ENCODE measurements at places on chromosomes 13 and 19. TPM values are rescaled to one million over a fixed set of nuclear protein-coding genes. Genes with fewer than 3 reads are reported as not detected.
A peak's percentile ranks its signal among the peaks of the same experiment; 100 is the strongest.

GRCh38 chr19:42658076-42658475, 63.4 kb upstream of the CEACAM8 start:
- no peak for DNase-seq

DNA sequence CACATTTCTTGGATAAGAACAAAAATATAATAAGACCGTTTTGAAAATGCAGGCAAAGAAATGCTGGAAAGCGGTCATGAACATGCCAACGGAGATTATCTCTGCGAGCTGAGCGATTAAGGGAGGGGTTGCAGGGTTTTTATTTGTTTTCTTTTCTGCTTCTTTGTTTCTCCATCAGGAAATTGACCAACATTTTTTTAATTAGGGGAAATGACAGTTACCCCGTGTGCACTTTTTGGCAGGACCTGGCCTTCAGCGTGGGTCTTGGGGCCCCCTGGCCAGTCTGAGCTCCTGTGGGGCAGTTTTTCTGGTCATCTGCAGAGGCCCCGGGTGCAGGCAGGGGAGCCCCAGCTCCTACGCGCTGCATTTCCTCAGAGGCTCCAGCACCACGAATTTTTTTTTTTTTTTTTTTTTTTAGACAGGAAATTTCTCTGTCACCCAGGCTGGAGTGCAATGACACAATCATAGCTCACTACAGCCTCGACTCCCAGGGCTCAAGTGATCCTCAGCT, 31.3 kb upstream of the HOMER3 start:
- DNase-seq: no peak

DNA sequence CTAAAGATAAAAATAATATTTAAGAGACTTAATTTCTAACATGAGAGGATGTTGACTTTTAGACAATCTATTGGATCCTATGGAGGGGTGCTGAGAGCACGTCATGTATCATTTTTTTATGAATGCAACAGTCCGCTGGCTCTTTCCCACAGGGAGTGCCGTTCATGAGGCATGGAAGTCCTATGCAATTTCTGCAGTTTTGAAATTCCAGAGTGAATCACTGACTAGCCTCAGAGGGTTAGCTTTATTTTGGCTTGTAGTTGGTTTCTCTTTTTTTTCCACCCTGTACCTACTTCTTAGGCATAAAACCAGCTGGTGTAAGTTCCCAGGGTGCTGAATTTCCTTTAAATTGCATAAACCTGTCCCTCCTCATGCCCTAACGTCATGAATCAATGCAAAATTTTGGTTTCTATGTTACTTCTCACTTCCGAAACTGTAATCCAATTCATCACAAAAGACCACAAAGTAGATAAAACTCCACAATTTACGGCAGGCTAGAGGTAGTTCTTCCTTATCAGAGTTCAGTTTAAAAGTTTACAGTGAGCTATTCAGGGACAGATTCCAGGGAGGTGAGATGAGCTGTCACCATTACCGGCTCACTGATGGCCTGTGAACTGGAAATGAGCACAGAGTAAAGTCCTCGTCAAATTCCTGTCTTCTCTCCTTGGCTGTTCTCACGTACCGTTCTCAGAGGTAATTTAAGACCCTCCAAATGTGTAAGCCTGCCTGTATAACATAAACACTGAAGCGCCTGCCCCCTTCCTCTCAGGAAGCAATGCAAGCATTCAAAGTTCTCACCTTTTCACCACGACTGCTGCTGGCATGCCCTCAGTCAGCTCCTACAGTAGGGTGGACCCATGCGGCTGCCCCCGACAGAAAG, 216.6 kb upstream of the SLC10A2 start:
- DNase-seq: no peak

DNA sequence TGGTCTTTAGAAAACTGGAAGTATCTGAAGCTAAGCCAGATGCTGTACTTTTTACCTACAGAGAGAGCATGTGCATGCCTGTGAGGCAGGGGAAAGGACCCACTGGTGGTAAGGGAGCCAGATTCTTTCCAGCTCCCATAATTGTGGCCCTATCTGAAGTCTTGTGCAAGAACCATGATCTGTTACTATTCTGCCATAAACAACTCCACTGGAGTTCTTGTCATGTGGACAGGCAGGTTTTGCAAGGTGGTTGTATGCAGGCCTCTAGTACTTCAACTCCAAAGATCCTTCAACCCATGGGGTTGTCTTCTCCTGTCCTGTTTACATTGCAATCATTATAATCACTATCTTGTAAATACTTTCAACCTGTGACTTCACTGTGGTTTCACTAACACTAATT, 14.1 kb downstream of the PROSER1 start:
- DNase-seq: no peak

- no peak for DNase-seq
Observed at GRCh38 chr13:47796816-47797215, 204.3 kb downstream of the SUCLA2 start.

GRCh38 chr19:57807541-57807940, 7.2 kb downstream of the ZNF552 start:
- DNase-seq: no peak

The MCEMP1 gene
- total RNA-seq: not detected

GRCh38 chr13:108142702-108143436, 72.5 kb downstream of the LIG4 start:
- DNase-seq: no peak

DNA sequence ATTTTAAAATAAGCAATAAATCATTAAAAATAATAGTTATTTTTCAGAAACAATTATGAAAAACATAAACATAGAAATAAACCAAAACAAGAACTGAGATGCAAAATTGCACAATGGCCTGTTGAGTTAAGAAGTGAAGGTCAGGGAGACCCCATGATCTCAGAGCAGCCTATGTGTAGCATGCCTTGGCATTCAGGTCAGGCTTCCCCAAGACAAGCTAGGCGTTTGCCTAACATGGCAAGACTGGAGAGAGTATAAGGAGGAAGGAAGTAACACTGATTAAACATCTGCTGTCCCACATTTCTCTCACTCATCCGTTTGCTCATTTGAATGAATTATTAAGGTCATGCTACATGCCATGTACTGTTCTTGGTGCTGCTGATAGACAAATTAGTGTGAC, 291.8 kb downstream of the TSHZ3 start:
- DNase-seq: no peak

The NFIX gene
- 0.72 TPM for total RNA-seq

- DNase-seq: no peak
Observed at GRCh38 chr13:98517576-98518310, 59.2 kb downstream of the STK24 start.

DNA sequence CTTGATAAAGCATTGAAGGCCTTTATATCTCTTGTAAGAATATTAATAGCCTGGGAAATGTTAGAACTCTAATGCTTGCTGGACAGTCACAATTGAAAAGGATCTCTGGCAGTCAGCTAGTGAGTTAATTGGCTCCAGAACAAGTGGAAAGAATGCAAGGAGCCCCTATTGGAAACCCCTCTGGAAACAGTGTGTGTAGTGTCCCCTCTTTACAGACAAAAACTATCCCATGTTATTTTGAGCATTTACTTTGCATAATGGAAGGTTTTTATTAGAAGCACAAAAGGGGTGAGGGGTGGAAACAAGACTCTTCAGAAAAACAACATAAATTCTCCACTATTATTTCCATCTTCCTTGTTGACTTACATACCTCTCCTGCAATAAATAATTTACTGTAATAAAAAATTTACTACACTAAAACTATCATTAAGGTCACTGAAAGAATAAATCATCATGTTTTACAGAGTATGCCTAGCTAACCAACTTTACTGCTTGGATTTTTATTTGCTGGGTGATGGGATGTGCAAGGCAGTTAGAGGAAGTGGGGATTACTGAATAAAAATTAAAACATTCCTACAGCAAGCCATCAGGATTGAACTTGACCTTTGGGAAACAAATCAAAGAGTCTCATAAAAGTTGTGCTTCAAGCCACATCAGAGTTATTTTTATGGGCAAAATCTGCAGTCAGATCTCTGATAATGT, 610.4 kb downstream of the TBC1D4 start:
- no peak for DNase-seq

The URAD gene
- not detected for total RNA-seq

DNA sequence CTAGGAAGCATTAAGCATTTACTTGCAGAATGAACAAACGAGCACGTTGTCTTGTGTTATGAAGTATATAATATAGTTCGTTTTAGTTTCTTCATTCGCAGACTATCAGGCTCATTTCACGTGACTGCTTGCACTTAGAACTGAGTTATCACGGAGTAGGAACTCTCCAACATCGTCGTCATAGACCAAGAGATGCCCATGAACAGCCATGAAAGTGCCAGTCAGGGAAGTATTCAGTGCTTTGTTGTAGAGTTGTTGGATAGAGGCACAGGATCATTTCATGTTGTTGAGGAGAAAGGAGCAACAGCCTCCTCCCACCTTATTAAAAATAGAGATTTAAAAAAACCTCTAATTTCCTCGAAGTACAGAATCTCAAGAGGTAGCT, 977 bp upstream of the IL17D start:
- peak; percentile 7 for DNase-seq

DNA sequence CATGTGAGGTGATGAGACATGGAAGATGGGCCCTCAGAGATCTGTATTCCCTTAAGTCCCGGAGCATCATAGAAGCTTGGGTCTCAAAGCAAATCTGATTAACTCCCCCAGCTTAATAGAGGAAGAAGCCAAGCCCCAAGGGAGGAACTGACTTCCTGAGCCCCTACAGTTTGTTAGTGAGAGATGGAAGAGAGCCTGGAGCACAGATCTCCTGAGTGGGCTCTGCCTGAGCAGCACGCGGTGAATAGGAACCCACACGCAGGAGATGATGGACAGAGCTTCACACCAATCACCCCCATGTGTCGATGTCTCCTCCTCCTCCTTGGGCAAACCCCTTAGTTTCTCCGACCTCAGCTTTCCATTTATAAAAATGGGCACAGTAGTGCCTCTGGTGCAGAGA, 50.1 kb upstream of the ATP12A start:
- DNase-seq: no peak

DNA sequence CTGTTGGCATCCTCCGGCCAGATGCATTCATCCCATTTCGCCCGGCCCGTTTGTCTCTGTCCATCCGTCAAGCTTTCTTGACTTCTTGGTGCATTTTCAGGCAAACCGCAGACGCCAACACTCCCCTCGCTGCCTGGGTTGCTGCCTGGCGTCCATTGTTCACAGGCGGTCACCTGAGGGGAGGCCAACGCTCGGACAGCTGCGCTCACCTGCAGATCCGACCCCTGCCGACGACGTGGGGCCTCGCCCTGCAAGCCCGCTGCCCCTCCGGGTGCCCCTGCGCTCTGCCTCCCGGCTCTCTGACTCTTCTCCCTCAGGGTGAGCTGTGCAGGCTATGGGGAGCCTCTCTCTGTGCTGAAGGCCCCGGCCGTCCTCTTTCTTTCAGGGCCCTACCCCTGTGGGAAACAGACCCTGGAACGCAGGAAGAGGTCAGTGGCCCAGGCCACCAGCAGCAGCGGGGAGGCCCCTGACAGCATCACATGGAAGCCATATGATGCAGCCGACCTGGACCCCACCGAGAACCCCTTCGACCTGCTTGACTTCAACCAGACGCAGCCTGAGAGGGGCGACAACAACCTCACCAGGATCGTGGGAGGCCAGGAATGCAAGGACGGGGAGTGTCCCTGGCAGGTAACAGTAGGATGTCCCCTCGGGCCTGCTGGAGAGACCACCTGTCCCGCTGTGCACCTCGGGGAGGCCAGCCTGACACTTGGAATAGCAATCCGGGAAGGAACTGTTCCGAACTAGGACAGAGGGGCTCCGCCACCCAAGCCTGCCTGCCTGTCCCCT, 14.8 kb upstream of the PROZ start:
- no peak for DNase-seq

- DNase-seq: no peak
Observed at GRCh38 chr19:15381864-15382263, 2.3 kb upstream of the AKAP8 start.

DNA sequence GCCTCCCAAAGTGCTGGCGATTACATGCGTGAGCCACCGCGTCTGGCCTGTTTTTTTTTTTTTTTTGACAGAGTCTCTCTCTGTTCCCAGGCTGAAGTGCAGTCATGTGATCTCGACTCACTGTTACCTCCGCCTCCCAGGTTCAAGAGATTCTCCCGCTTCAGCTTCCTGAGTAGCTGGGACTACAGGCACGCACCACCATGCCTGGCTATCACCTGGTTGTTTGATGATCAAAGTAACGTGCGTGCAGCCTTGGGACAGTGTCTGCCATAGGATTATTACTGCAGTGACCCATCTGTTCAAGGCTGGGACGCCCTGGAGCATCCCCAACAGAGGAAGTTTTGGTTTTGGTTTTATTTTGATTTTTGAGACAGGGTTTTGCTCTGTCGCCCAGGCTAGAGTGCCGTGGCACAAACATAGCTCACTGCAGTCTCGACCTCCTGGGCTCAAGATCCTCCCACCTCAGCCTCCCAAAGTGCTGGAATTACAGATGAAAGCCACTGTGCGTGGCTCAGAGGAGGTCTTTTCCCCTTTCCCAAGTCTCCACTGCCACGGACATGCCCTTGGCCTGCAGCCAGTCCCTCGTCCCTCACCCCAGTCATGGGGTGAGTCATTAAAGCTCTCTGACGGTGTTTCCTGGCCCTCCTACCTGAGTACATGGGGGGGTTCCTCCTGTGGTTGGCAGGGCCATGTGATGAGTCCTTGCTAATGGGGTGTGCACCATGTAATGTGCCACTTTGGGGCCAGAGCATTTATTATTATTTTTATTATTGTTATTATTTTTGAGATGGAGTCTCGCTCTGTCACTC, 65.6 kb downstream of the IER2 start:
- no peak for DNase-seq

- DNase-seq: no peak
Observed at GRCh38 chr19:49559928-49560327, 20.4 kb downstream of the NOSIP start.

DNA sequence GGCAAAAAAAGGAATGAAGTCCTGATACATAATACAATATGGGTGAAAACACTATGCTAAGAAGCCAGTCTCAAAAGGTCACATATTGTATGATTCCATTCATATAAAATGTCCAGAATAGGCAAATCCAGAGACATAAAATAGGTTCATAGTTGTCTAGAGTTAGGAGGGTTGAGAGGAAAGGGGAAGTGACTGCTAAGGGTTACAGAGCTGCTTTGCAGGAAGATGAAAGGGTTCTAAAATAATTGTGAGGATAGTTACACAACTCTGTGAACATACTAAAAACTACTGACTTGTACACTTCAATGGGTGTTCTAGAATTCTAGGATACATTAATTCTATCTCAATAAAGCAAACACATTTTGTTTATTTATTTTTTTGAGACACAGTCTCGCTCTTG, 25.7 kb downstream of the CAB39L start:
- peak; percentile 75 for DNase-seq

The ALOX5AP gene
- 90.9 TPM for total RNA-seq

The ZNF578 gene
- total RNA-seq: not detected

DNA sequence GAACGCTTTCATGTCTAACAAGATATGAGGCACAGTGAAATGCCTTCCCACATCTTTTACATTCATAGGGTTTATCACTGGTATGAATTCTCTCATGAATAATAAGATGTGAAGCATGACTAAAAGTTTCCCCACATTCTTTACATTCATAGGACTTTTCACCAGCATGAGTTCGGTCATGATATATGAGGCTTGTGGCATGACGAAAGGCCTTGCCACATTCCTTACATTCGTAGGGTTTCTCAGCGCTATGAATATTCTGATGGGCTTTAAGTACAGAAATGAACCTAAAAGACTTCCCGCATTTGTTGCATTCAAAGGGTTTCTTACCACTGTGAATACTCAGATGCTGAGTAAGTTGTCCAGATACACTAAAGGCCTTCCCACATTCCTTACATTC, 21.3 kb downstream of the ZNF607 start:
- DNase-seq: no peak

Measured in OCI-LY7 (cell line).